T-helper 17 cell (primary cell): ENCODE measurements at places on chromosomes 5 and 9.

DNA sequence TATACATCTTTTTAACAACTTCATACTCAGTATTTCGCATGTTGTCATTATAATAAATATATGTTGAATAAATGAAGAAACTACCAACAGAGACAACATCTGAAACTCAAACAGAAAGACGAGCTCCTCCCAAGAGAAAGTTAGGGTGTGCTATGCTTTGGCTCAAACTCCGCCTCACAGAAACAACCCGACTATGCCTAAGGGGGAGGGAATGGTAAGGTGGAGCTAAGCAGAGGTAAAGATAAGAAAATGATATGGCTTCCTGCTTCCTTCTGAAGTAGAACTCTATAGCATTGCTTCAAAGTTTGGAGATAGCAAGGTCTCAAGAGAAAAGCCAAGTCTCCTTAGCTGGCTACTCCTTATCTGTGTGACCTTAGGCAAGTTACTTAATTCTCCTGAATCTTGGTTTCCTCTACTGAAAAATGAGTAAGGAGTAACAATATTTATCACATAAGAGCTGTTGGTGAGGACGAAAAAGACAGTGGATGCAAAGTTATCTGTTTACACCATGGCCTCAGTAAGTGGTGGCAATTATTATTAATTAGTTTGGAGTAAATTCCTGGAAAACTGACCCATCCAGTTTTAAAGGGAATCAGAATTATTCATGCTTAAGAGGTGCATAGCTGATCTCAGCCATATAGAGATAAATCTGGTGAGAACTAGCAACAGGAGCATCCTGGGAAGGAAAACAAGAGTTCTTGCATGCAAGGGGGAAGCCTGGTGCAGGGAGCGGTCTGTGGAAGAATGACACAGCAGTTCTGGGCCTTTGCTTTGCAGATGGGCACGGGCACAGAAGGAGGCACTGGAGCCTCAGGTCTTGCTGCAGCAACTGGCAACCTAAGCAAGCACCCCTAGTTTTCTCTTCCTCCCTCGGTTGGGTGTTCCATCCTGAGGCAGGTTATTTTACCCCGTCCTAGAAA, 73.3 kb downstream of the GLIS3 start:
- no peak for DNase-seq
- H3K4me1 ChIP-seq: no peaks in the 10 kb centered on the region
- no peaks in the 10 kb centered on the region for H3K36me3 ChIP-seq
- peaks cover 45% of the 10 kb centered on the region for H3K27me3 ChIP-seq

GRCh38 chr5:83683836-83684235, 36.8 kb downstream of the HAPLN1 start:
- H3K36me3 ChIP-seq: no peaks in the 10 kb centered on the region
- no peak for DNase-seq
- H3K27ac ChIP-seq: no peak overlapping the region
- peaks cover 18% of the 10 kb centered on the region for H3K27me3 ChIP-seq

DNA sequence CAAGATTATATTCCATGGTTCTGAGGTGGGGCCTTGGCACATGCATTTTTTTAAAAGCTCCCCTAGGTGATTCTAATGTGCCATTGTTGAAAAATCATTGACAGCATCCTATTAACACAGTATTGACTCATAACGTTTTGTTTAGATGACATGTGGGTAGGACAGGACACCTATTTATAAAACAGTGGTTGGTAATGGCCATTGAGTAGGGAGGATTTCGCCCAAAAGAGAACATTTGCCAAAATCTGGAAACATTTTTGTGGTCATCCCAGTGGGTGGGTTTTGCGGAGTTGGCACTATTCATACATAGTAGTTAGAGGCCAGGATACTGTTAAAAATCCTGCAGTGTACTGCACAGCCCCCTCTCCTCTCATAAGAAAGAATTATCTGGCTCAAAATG, 6.4 kb upstream of the CHD1 start:
- no peaks in the 10 kb centered on the region for H3K36me3 ChIP-seq
- peak overlapping the region; percentile 92 for H3K27ac ChIP-seq
- H3K27me3 ChIP-seq: no peaks in the 10 kb centered on the region
- H3K4me1 ChIP-seq: peaks cover 25% of the 10 kb centered on the region

GRCh38 chr9:35548571-35548970, 56.5 kb upstream of the TESK1 start:
- H3K27ac ChIP-seq: no peak overlapping the region
- peaks cover 2% of the 10 kb centered on the region for H3K4me1 ChIP-seq
- H3K27me3 ChIP-seq: peaks cover 53% of the 10 kb centered on the region
- no peak for DNase-seq
- H3K36me3 ChIP-seq: peaks cover 3% of the 10 kb centered on the region
- H3K4me3 ChIP-seq: no peak overlapping the region

GRCh38 chr5:20537911-20538703, 550.1 kb upstream of the CDH18 start:
- DNase-seq: no peak
- H3K27me3 ChIP-seq: no peaks in the 10 kb centered on the region
- no peak overlapping the region for H3K4me3 ChIP-seq
- no peaks in the 10 kb centered on the region for H3K36me3 ChIP-seq
- no peak overlapping the region for H3K27ac ChIP-seq

- no peak overlapping the region for H3K27ac ChIP-seq
- H3K4me1 ChIP-seq: peaks cover 13% of the 10 kb centered on the region
- H3K27me3 ChIP-seq: no peaks in the 10 kb centered on the region
Observed at GRCh38 chr9:27489087-27489876, 34.8 kb upstream of the IFNK start.

DNA sequence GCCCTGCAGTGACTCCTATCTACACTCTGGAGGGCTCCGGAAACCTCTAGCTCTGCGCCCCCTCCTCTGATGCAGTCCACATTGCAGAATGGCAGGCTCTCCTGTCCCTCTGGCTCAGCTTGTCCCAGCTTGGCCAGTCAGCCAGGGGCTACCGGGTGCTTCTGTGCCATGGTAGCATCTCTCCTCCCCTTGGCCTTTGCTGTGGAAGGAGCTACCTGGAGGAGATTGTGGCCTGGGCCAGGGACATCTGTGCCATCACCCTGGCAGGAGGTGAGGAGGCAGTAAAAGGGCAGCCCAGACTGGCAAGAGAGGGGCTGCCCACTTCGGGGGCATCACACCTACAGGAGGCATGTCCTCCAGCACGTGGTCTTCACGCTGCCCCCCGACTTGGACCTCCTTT, 38.1 kb upstream of the FCN1 start:
- no peak for DNase-seq
- no peaks in the 10 kb centered on the region for H3K36me3 ChIP-seq
- no peak overlapping the region for H3K27ac ChIP-seq
- H3K4me3 ChIP-seq: no peak overlapping the region
- no peaks in the 10 kb centered on the region for H3K4me1 ChIP-seq

GRCh38 chr5:74638544-74638969, 2.0 kb downstream of the ENC1 start:
- no peak overlapping the region for H3K27ac ChIP-seq
- peaks cover 26% of the 10 kb centered on the region for H3K4me1 ChIP-seq
- peaks cover 47% of the 10 kb centered on the region for H3K27me3 ChIP-seq
- peak overlapping the region; percentile 91 for H3K4me3 ChIP-seq

GRCh38 chr9:104911032-104911607, 16.8 kb downstream of the ABCA1 start:
- H3K4me3 ChIP-seq: no peak overlapping the region
- no peaks in the 10 kb centered on the region for H3K36me3 ChIP-seq
- no peaks in the 10 kb centered on the region for H3K27me3 ChIP-seq
- peaks cover 20% of the 10 kb centered on the region for H3K4me1 ChIP-seq
- no peak for DNase-seq

GRCh38 chr9:19049917-19050636, 850 bp downstream of the RRAGA start:
- no peaks in the 10 kb centered on the region for H3K27me3 ChIP-seq
- peak overlapping the region; percentile 98 for H3K27ac ChIP-seq
- H3K4me3 ChIP-seq: peak overlapping the region; percentile 94
- no peak for DNase-seq
- H3K36me3 ChIP-seq: peaks cover 4% of the 10 kb centered on the region

DNA sequence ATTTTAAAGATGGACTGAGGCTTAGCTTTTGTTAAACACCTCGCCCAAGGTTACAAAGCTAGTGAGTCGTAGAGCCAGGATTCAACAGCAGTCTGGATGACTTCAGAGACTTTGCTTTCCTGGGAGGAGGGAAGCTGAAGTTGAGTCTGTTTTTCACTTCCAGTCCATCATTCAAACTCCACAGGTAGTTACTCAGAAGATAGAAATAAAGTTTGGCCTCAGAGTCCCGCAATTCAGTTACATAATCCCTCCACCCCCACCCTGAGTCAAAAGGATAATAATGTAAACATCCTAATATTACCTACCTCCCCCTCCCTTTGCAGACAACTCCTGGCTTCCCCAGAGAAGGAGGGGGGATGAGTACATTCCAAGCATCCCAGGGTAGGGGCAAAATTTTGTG, 8.1 kb downstream of the HBEGF start:
- no peaks in the 10 kb centered on the region for H3K27me3 ChIP-seq
- H3K4me3 ChIP-seq: no peak overlapping the region
- H3K4me1 ChIP-seq: peaks cover 15% of the 10 kb centered on the region
- DNase-seq: no peak
- no peak overlapping the region for H3K27ac ChIP-seq
- no peaks in the 10 kb centered on the region for H3K36me3 ChIP-seq

DNA sequence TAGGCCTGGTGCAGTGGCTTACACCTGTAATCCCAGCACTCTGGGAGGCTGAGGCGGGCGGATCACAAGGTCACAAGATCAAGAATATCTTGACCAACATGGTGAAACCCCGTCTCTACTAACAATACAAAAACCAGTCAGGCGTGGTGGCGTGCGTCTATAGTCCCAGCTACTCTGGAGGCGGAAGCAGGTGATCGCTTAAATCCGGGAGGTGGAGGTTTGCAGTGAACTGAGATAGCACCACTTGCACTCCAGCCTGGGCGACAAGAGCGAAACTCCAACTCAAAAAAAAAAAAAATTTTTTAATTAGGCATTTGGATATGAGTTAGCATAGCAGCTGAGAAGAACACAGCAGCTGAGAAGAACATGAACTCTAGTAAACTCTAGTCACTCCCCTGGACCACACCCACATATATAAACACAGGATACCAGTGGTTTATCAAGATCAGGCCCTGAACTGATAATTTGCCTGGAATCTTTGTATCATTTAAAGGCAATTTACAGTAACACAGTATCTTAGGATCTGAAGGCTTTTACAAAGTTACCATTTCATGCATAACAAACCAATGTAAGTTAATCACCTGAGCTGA, 4.6 kb upstream of the UGCG start:
- no peaks in the 10 kb centered on the region for H3K27me3 ChIP-seq
- DNase-seq: no peak
- H3K4me1 ChIP-seq: peaks cover 14% of the 10 kb centered on the region
- no peaks in the 10 kb centered on the region for H3K36me3 ChIP-seq

- H3K4me1 ChIP-seq: peaks cover 16% of the 10 kb centered on the region
- peaks cover 68% of the 10 kb centered on the region for H3K27me3 ChIP-seq
- DNase-seq: no peak
- no peak overlapping the region for H3K4me3 ChIP-seq
Observed at GRCh38 chr5:173330338-173331206, 2.4 kb upstream of the STC2 start.

DNA sequence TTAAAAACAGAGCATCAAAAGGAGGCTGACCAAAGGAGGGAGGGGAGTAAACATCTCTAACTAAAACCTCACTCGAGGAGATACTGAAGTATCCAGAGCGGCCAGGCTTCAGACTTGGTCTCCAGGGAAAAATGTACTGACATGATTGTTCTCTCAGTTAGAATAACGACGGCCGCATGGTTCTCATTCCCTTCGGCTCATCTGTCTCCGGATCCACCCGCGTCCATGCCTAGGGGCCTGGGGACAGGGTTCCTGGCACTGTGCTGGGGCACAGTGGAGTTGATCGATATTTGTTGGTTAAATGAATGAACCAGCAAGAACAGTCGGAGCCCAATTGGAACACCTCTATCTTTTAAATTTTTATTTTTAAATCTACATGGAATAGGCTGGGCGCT, 167.1 kb upstream of the PHYKPL start:
- H3K36me3 ChIP-seq: peaks cover 3% of the 10 kb centered on the region
- no peak overlapping the region for H3K4me3 ChIP-seq
- peaks cover 44% of the 10 kb centered on the region for H3K27me3 ChIP-seq
- no peak overlapping the region for H3K27ac ChIP-seq
- DNase-seq: no peak

DNA sequence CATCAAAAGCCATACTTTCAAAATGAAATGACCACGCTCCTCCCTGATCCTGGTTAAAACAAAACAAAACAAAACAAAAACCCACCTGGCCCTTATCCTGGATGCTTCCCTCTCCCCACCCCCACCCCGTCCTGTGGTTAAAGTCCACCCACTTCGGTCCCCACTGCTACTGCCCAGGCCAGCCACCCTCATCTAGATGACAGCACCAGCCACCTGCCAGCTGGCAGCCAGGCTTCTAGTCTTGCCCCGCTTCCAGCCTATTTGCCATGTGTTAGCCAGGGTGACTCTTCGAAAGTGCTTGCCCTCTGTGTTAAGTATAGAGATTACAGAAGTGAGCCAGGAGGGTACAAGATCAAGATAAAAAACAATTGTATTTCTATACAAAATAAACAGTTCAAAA, 27.5 kb upstream of the NCS1 start:
- peaks cover 15% of the 10 kb centered on the region for H3K4me1 ChIP-seq
- DNase-seq: no peak
- no peak overlapping the region for H3K27ac ChIP-seq
- H3K27me3 ChIP-seq: peaks cover 34% of the 10 kb centered on the region
- peaks cover 4% of the 10 kb centered on the region for H3K36me3 ChIP-seq

DNA sequence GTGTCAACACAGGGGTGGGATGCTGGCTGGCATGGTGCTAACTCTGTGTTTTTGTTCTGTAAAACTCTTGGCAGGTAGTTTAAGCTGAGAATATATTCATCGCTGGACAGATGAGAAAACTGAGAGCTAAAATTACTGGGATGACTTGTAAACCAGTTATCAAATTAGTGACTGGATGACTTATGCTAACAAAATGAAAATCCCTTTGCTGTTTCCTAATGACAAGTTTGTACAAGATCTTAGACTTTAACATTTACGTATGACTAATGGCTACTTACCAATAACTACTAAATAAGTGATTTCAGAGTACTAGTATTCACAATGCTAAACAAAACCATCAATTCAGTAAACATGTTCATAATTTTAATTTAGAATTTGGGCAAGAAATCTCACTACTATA, 854.8 kb upstream of the ARRDC3 start:
- no peaks in the 10 kb centered on the region for H3K4me1 ChIP-seq
- no peaks in the 10 kb centered on the region for H3K36me3 ChIP-seq
- no peak for DNase-seq
- H3K4me3 ChIP-seq: no peak overlapping the region
- H3K27ac ChIP-seq: no peak overlapping the region
- H3K27me3 ChIP-seq: no peaks in the 10 kb centered on the region

DNA sequence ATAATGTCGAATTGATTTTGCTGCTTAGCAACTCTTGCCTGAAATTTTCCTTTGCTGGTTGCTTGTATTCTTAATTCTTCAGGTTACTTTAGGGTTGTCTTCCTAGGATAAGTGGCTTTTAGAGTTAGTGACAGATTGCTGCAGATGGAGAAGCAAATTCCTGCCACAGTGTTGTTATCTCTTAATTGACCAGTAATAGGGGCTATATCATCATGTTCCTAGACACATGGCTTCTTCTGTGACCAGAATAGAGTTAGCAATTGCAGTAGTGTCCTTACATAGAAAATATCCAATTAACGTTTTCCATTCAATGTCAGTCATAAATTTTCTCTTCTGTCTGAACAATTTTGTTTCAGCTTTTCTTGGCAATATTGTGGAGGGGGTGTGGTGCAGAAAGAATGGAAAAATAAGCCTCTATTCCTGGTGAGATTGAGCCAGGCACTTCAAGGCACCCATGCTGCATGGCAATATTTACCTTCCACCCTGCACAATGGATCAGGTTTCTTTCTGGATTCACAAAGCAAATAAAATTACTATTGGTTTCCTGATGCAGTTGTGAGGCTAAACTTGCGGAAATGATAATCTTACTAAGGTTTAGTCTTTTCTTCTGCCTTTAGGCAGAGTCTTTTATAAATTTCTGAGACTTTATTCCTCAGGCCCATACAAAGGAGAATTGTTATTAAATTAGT, 1481.5 kb downstream of the EFNA5 start:
- no peaks in the 10 kb centered on the region for H3K36me3 ChIP-seq
- H3K27me3 ChIP-seq: no peaks in the 10 kb centered on the region
- no peak for DNase-seq
- H3K4me3 ChIP-seq: no peak overlapping the region
- no peaks in the 10 kb centered on the region for H3K4me1 ChIP-seq
